ENCODE measurements at places on chromosomes 2 and 18.

- no peak for DNase-seq
These were observed 16.7 kb upstream of the ZSCAN30 start for GRCh38 chr18:35306588-35307250.

- DNase-seq = no peak
These were observed 27.7 kb downstream of the KCTD18 start for GRCh38 chr2:200482194-200482593.

DNA sequence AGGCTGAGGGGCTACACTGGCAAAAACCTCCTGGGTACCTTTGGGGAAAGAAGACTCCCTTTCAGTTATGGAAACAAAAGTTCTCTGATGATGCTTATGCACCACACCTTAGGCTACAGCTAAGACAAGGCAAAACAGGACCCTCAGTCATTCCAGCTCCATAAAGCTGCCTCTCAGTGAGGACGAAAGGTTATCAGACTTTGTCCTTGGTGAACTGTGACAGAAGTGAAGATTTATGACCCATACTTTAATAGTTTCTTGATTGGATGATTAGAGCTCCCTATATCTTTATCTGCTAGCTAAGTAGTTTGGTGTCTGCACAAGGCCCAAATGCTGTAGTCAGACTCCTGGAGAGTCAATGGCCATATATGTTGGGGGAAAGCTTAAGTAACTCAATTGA, 40.6 kb upstream of the SPRED2 start:
- DNase-seq = no peak

GRCh38 chr2:108226564-108226963, 13.2 kb upstream of the SULT1C3 start:
- no peak for DNase-seq

DNA sequence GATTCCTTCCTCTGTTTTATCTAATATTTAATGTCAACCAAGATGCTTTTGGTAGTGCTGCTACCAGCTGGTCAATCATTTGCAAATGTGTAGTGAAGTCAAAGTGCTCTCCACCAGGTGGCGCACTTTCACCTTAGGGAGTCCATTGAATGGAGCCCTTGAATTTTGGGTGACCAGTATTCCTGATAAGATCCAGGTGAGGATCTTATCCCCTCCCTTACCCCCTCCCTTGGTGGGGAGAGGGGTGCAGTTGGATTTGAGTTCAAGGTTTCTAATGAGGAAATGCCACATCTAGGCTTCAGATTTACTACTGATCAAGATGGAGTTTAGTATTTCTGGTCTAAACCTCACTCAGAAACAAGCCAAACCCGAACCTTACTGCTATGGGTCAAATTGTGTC, 12.0 kb upstream of the E2F6 start:
- DNase-seq = peak; percentile 81

DNA sequence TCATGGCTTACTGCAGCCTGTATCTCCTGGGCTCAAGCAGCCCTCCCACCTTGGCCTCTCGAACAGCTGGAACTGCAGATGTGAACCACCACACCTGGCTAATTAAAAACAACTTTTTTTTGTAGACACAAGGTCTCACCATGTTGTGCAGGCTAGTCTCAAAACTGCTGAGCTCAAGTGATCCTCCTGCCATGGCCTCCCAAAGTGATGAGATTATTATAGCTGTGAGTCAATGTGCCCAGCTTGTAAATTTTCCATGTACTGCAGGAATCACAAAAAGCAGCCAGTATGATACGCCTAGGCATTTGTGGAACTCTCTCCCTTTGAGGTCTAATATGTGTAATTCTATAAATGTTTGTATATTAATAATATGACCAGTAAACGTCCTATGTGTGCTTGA, 59.9 kb downstream of the MSH6 start:
- no peak for DNase-seq

DNA sequence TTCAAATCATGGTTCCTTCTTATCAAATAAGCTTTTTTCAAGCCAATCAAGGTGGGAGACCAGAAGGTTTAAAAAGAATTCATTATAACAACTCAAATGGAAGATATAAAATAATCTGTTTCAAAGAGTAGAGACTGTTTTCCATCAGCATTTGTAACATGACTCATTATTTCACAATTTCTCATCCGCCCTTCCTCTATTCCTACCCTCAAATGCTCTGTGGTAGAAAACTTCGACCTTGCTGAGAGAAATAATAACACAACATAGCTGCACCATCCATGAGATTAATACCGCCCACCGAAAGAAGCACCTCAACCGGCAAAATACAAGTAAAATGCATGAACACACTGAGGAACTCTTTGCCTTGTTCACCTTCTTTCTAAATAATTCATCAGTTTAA, 2039.2 kb upstream of the CELF4 start:
- no peak for DNase-seq

DNA sequence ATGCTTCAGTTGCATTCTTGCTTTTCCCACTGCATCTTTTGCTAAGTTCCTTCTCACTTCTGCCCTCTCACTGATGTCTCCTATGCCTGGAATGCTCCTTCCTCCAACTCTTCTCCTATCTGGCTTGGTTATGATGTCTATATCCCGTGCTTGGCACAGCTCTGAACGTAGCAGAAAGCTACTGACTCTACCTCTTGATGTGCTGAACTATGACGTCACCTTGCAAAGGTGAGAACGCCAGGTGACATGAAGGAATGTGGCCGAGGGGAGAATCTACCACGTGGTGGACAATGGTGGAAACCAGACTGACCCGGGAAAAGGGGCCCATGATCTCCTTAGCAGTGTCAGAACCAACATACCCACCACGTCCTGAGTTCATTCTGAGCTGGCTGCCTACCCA, 209.7 kb downstream of the SH3BP4 start:
- DNase-seq = no peak

Data from activated CD4-positive, CD25-positive, alpha-beta regulatory T cell treated with anti-CD3 and anti-CD28 coated beads, Interleukin-2, amount 50 U/mL, for 72 hours (primary cell).